Pancreas (tissue), 10 donors: ENCODE measurements at places on chromosomes 5 and 9. TPM values are rescaled to one million over a fixed set of nuclear protein-coding genes. Genes with fewer than 3 reads are reported as not detected.

GRCh38 chr9:96087669-96088299, 212.3 kb downstream of the ERCC6L2 start:
- DNase-seq = peak; percentile 45

Gene SPINK5
- total RNA-seq = 0.17 TPM

- no peak for DNase-seq
Measured at GRCh38 chr5:179304466-179304865, 40.8 kb downstream of the ADAMTS2 start.

GRCh38 chr5:180806351-180807011, 3.9 kb upstream of the MGAT1 start:
- no peak for DNase-seq

- DNase-seq = no peak
Measured at GRCh38 chr5:163718272-163718671, 212.9 kb downstream of the MAT2B start.

Gene ANXA2R
- total RNA-seq = 0.54 TPM

DNA sequence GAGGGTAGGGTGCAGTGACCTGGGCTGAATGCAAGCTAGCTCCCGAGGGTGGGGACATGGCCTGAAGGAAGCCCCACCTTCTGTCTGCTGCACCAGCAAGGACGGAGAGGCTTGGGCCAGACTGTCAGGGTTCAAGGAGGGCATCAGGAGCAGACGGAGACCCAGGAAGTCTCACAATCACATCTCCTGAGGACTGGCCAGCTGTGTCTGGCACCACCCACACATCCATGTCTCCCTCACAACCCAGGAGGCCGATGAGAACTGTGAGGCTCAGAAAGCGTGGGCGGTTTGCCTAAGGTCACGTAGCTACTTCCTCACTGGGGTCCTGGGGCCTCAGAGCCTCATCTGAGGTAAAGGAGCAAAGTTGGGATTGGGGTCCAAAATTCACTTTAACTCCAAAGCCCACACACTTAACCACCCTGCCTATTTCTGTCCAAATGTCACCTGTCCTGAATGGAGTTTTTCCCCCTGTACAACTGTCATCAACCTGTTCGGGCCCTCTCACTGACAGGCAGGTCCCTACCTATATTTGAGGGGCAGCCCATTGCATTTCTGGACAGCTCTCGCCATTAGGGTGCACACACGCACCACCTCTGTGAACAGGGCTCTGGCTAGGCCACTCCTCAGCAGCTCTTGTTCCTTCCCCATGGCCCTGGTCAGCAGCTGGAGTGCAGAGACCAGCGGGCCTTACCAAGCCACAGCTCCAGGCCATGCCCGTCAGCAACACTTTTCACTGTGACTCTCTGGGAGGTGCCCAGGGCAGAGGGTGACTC, 3.4 kb downstream of the IL13 start:
- no peak for DNase-seq

Gene INSL4
- total RNA-seq = not detected

GRCh38 chr9:74748966-74749365, 138.8 kb downstream of the TRPM6 start:
- DNase-seq = no peak

Gene ABCA1
- 10.5 TPM for total RNA-seq
